LHCN-M2 (cell line): ENCODE measurements at places on chromosomes 4 and X. TPM values are rescaled to one million over a fixed set of nuclear protein-coding genes. Genes with fewer than 3 reads are reported as not detected.

The GAGE2A gene
- not detected in 2 replicates for total RNA-seq

The XAGE1B gene
- not detected in 2 replicates for total RNA-seq

The GRIPAP1 gene
- 22.3 and 25.5 TPM in 2 replicates for total RNA-seq

The NWD2 gene
- not detected in 2 replicates for total RNA-seq

The VCX3A gene
- not detected in 2 replicates for total RNA-seq

The WDFY3 gene
- total RNA-seq: 38.7 and 48.9 TPM in 2 replicates

The P2RY10 gene
- not detected in 2 replicates for total RNA-seq

- peak; percentile 39 for DNase-seq
Measured at GRCh38 chr4:157739242-157739641, 433.6 kb downstream of the GASK1B start.

DNA sequence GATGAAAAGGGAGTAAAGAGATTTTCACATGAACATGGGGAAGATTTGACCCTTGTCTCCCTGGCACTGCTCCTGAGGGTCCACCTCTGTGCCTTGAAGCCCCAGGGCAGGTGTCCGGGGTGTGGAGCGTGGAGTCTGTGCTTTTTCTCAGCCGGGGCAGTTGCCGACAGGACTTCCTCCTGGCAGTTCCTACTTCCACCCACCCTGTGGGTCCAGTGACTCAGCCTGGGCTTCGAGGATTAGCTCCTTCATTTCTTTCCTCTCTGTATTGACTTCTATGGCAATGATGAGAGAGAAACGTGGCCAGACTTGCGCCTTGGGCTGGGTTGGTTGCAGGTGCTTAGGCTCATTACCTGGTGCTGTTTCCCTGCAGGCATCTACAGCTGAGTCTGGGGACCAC is 35.9 kb upstream of the CLCN4 start:
- no peak for DNase-seq

DNA sequence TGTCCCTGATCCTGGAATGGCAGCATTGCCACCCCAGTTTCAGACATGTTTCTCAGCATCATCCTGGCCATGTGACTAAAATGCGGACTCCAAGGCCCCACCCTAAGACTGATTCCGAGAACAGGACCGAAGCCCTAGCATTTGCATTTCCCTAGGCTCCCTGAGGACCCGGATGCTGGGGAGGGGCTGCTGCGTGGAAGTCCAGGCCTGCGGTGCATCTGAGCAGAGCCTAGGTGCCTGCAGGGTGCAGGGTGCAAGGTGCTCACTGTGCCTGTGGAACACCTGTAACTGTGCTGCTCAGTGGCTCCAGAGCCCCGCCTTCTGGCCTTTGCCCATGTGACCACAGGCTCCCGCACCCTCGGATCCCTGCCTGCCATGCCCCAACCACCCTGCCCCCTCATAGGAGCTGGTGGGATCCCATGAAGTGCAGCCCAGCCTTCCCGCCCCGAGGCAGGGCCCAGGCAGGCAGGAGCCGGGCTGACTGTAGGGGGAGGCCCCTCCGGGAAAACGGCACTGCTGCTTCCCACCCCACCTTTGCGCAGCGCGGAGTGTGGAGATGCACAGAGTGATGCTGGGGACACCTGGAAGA is 14.9 kb downstream of the PNMA6F start:
- no peak for DNase-seq

DNA sequence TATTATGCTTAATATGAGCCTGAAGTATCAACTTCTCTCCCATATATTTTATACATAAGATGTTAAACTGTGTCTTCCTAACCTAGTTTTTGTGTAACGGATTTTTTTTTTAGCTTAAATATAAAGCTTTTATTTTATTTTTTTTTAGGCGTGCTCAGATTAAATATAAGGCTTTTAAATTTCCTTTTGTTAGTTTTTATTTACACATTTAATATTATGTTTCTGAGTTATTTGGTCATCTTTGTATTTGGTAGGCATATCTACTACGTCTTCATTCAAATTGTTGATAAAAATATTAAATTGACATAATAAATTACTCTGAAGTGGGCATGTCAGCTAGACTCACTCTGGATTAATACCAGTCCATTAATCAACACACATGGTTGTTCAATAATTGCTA is 4.2 kb downstream of the SLAIN2 start:
- DNase-seq: no peak

GRCh38 chr4:10168151-10168550 is 51.6 kb upstream of the WDR1 start:
- DNase-seq: no peak

DNA sequence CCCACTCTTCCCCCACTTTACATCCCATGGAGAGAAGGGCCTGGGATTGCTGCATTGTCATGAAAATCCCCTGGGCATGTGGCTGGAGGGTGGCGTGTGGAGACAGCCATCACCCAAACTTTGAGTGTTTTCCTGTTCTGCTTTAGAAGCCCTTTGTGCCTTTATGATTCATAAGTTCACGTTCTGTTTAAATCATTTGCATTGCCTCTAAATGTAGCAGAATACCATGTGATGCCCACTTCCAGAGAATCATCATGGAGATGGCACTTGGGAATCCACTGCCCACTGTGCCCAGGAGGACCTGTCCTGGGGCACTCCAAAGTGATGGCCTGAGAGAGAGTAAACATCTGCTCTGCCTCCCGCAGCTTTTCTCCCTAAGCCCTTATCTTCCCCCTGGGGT is 52.8 kb downstream of the MED28 start:
- no peak for DNase-seq

DNA sequence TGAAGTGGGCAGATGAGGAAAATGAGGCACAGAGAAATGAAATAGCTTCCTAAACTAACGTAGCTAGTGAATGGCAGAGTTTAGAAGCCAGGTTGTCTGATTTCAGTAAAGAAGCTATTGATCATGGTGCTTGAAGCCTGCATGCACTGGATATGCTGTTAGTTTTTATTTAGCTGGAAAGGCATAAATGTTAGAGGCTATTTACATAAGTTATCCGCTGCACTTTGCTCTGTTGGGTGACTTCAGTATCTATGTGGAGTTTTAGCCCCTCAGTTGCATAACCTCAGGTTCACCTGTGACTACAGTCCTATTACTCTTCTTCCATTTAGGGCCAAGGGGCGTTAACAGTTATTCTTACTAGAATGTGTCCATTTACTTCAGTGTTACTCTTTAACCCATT is 522.4 kb upstream of the RPS6KA3 start:
- no peak for DNase-seq

- DNase-seq: no peak
Measured at GRCh38 chr4:85610450-85610849, 135.5 kb downstream of the ARHGAP24 start.

DNA sequence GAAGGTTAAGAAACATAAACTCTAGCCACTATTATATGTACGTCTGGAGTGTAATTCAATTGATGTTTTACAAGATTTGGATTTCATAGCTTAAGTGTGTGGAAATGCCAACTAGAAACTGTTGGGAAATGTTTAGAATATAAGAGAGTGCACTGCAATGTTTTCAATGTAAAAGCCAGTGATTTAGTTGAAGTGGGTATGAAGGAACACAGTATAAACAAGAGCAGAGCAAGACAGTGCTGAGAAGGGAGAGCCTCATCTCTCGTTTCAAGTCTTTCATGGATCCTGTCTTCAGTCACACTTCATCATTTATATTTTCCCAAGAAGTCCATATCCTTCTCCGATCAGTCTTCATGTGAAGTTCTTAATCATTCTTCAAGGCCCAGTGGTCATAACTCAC is 163.9 kb upstream of the ETNPPL start:
- DNase-seq: no peak

DNA sequence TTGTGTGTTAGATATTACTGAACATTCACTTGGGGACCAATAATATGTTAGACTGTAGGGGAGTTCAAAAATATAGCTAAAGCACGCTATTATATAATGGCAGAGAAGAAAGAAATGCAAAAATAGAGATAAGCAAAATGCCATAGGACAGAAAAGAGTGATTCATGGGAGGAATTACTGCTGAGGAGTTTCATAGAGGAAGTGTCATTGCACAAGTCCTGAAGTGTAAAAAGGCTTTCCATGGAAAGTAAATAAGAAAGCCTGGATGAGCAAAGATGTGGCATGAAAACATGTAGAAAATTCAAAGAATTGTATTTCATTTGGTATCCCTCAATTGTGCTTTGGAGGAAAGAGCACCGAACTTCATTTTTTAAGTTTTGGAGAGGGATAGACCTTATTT is 14.5 kb downstream of the HMGB2 start:
- DNase-seq: no peak

GRCh38 chrX:29746326-29746725 is 469.0 kb upstream of the MAGEB2 start:
- peak; percentile 46 for DNase-seq

- peak; percentile 44 for DNase-seq
Measured at GRCh38 chr4:143399113-143399949, 62.7 kb downstream of the GAB1 start.

DNA sequence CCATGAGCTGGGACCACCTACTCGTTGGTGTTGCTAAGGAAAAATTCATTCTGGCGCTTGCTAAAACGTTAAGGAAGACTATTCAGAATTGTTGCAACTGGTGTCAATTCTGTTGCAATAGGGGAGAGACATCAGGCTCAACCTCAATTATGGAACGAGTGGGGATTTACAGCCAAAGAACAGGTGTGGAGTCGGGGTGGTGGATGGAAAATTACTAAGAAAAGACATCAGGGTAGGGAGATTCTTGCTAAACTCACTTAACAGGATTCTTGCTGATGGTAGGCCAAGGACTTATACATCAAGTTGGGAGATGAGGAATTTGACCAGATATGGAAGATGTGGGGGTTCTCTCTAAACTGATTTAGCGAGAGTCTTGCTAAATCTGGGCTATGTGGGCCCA is 139.7 kb downstream of the TENM3 start:
- DNase-seq: no peak

DNA sequence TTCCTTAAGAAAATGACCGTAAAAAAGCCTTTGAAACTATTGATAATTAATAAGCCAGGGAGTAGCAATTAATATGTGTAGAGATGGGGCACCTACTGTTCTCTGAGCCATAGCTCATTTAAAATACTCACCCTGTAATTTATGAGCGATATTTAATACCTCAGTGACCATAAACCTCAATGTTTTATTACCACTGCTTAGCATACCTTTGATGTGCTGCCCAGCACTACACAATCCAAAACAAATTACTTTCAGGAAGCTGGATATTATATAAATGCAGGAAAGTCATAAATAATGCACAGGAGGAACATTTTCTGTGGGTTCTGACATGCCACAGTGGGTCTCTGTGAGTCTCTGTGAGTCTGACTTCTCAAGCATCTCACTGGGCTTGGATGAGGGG is 166.1 kb upstream of the RPL34 start:
- no peak for DNase-seq

GRCh38 chrX:14084466-14084865 is 54.8 kb upstream of the GEMIN8 start:
- DNase-seq: no peak

DNA sequence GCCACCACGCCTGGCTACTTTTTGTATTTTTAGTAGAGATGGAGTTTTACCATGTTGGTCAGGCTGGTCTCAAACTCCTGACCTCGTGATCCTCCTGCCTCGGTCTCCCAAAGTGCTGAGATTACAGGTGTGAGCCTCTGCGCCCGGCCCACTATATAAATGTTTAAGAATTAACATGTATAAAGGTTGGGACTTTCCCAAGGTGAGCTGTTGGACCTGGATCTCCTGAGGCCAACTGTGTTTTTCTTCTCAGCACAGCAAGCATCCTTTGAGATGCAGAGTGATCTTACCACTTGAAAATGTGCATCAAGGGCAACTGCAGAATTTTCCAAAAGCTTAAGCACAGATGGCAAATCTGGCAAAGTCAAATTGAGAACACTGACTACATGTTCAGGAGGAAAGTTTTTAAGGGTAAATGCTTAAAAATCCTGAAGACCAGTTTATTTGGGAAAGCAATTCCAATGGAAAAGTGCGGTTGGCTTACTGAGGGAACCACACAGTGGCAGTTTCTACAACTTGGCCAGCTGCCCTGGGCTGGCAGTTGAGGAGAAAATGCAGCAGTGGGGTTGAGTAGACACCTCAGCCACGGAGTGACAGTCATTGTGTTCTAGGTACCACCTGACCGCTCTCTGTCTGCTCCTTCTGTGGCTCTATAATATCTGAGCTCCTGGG is 168.9 kb downstream of the CBR4 start:
- peak; percentile 52 for DNase-seq

- DNase-seq: no peak
Measured at GRCh38 chr4:6180841-6181631, 19.3 kb downstream of the JAKMIP1 start.

- DNase-seq: no peak
Measured at GRCh38 chr4:165308606-165309005, 18.9 kb upstream of the MSMO1 start.
